ENCODE measurements at places on chromosomes 13 and 19.

DNA sequence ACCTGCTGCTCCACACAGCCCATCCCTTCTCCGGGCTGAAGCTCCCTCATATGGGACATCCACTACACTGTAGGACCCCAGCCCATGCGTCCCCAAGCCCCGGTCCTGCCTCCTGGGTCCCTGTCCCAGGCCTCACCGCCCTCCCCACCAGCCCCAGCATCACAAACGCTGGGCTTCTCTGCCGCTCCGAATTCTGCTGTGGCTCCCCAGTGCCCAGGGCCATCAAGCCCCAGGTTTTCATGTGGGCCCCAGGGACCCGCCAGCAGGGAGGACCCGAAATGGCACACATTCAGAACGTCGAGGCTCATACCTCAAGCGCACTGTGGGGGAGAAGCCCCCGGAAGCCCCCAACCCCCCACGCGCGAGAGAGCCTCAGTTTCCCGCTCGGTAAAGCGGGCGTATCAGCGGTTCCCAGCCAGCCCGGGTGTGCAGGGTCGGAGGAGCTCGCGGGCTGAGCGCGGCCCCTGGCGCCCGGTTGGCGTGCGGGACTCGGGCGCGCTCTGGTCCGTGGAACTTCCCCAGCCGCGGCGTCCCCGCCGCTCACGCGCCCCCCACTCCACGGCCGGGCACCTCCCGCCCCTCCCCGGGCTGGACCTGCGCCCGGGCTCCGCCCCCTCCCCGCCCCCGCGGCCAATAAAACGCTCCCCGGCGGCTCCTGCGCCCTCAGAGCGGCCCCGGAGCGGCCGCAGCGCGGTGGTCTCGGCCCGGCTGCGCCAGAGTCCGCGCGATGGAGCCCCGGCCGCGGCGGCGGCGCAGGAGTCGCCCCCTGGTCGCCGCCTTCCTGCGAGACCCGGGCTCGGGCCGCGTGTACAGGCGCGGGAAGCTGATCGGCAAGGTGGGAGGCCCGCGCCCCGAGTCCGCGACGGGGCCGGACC lies at the start of gene PLK5:
TSS of gene PLK5 (plus strand) at position 666 of the 875 bp plus-strand sequence. CDS start 2,920 bp downstream, outside the sequence.
- no peak for DNase-seq

GRCh38 chr13:41420146-41420545 lies 37.2 kb upstream of the RGCC start:
- DNase-seq: no peak

DNA sequence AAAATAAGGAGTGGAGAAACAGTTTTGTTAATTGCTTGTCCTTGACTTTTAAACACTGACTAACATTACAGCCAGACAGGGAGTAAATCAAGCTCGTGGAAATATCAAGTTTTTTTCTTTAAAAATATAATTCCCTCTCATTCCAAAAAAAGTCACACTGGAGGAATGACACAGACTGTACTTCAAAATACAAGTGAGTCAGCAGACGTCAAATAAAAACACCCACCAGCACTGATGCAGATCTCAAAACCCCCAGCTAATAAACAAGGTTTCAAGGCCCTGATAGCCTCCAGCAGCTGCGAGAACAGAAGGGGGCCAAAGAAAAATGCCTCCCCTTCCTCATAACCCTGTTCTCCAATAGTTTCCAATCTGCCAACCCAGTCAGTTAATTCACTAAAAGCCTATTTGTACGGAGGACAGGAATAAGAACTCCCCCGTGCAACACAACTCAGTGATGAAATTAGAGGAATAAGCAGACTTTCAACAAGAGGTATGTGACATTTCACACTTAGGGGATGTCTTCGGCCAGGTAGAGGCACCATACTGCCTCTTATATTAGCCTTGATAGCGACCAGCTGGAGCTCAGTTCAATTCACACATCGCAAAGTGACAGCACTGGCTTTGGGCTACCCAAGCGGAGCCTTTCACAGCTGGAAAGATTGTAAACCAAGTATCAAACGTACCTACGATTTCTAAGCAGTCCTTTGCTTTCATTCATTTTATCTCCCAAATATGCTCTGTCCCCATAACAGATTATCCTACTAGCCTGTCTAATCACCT lies 561.0 kb upstream of the KLF12 start:
- no peak for DNase-seq

GRCh38 chr19:6588508-6589345 lies 2.2 kb downstream of the CD70 start:
- DNase-seq: no peak

DNA sequence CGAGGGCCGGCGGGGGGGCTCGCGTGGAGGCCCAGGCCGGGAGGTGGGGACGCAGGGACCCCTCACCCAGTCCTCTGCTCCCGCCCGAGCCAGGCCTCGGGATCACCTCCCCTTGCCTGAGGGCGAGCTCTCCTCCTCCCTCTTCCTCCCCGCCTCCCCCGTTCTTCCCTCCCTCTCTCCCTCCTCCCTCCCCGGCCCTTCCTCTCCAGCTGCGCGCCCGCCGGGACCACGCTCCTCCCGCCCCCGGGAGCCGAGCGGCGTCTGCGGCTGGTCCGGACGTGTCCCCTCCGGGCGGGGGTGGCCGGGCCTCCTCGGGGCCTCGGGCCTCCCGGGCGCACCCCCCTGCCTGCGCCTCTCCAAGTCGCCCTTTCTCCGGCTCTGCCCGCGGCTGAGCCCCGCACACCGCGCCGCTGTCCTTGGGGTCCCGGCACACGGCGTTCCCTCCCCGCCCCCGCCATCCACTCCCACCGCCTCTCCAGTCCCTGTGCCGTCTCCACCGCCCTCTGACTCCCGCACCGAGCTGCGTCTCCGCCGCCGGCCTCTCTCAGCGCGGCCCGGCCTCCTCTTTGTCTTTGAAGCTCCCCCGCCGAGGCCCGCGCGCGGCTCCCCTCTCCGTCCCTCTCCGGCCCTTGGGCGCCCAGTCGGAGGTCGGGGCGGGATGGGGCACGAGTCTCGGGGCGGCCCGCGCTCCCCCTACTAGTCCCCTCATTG lies 5.7 kb downstream of the SOX1 start:
- DNase-seq: peak; percentile 73

- DNase-seq: no peak
Measured at GRCh38 chr13:106112191-106112590, 423.3 kb downstream of the EFNB2 start.

DNA sequence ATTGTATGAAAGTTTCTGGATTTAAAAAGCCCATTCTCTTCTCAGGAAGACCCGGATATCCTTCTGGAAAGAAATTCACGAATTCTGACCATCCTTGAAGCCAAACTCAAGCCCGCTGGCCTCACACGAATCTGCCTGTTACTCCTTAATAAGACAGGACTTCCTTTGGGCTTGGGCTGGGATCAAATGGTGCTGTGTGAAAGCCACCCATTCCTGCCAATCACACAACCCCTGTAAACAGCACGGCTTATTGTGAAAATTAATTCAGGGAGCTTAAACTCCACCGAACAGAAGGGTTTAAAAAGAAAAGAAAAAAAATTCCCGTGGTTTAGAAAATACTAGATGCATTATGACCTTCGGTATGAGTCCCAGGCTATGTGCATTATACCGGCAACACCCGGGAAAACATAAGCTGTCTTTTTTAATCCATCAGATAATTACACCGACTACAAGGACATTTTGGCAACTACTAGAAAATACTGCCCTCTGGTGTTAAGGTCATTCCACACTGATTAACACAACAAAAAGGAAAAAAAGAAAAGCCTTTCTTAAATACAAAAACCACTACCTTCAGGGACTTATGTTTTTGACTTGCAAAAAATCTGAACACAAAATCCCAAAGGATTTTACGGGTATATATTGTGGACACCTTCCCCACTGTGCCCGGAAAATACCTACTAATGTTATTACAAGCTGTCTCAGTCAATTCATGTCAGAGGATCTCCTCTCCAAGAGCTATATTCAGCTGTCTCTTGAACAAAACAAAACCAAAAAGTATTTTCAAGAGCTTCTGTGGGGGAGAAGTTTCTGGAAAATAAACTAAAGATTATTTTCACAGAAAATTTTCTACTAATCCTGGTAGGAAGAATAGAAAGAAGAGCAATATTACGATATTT lies 76.0 kb upstream of the LSM14A start:
- DNase-seq: peak; percentile 74

GRCh38 chr19:38216785-38217641 lies 7.0 kb downstream of the DPF1 start:
- no peak for DNase-seq

- DNase-seq: no peak
Measured at GRCh38 chr19:17797424-17798201, 2.7 kb downstream of the B3GNT3 start.

GRCh38 chr13:72284791-72285190 lies 417.8 kb upstream of the DACH1 start:
- no peak for DNase-seq

GRCh38 chr19:10899151-10899653 lies 27.8 kb downstream of the CARM1 start:
- no peak for DNase-seq

GRCh38 chr13:50359041-50359367 lies 343.8 kb downstream of the KCNRG start:
- no peak for DNase-seq

DNA sequence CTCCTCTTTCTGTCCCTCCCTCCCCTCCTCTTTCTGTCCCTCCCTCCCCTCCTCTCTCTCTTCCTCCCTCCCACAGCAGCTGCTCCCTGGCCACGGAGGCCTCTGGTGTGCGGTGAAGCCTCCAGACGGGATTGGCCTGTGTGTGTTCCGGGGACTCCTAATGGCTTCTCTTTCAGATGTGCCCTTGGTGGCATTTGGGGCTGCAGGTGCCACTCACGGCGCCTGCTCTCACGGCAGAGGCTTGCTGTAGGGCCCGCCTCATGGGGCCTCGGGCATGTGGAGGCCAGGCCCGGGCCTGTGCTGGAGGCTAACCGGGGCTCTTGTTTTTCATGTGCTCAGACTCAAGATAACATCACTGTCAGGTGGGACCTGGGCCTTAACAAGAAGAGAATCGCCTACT lies 20.9 kb downstream of the UPF1 start:
- no peak for DNase-seq

DNA sequence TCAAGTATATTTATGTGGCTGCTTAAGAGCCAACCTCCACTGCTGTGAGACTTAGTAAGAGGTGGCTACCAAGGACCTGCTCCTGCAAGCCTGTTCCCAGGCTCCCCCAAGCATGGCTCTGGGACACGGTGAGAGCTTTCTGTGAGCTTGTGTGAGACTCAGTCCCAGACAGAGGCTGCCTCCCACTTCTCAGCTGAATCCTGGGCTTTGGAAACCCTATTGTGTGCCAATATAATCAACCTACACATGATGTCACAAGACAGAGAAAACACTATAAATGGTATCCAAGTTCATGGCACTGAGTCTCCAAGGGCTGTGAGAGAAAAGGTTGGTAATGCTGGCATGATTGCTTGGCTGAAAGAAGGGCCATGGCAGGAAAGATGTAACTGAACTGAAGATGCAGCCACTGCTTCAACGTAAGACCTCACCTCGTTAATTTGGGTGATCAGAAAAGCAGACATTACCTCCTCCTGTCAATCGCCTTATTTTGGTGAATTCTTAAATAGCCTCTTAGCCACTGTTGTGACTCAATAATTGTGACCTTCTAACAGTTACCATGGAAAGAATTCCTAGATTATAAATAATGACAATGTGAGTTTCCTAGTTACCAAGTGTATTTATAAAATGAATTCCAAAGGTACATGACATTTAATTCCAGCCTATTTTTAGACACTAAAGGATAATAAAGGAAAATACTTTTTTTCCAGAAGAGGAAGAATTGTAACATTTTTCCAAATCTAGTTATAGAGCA lies 332.0 kb downstream of the IRS2 start:
- DNase-seq: no peak

GRCh38 chr19:14611051-14611450 lies 28.2 kb downstream of the CLEC17A start:
- no peak for DNase-seq

DNA sequence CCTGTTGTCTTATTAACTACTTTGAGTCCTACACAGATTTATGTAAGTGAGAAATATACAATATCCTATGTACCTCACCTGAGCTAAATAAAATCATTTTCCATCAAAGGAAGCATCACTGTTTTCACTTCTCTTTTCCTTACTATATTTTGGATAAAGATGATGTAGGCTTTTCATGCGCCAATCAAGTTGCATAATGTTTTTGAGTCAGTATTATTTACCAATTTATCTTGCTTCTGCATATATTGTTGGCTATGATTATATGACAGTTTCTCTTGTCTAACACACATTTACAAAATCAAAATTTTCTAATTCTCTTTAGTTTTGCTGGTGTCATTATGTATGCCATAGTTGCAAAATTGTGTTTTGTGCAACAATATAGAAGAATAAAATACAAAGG lies 67.9 kb upstream of the FRY start:
- no peak for DNase-seq

DNA sequence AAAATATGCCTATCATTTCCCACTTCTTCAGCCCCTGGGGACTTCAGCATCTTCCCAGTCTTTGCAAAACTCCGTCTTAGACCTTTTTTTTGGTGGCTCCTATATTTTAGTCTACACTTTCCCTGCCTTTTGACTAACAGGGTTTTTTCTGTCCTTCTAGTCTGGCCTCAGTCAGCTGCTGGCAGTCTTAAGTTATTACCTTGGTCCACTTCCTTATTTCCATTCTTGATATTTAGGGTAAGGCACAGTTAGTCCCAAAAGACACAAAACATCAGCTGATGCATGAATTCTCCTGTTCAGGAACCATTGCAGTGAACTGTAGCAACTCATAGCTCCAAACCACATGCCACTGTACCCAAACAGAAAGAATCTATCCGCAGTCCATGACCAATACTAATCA lies 234.6 kb upstream of the RFC3 start:
- DNase-seq: no peak

DNA sequence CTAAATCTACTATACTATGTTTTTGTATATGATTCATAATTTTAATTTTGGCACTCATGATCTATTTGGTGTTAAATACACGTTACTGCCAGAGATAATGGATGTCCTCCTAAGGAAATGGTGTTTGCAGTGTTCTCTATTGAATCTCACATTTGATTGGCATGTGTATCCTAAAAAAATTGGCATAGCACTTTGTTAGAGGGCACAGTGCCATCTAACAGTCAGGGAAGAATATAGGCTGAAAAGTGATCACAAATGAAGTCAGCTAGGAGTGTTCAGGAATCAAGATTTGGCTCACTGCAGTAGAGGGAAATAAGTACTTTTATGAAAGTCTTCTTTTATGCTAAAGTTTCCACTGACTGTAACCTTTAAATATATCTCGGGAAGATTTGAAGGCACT lies 624.6 kb downstream of the GPC6 start:
- DNase-seq: no peak

DNA sequence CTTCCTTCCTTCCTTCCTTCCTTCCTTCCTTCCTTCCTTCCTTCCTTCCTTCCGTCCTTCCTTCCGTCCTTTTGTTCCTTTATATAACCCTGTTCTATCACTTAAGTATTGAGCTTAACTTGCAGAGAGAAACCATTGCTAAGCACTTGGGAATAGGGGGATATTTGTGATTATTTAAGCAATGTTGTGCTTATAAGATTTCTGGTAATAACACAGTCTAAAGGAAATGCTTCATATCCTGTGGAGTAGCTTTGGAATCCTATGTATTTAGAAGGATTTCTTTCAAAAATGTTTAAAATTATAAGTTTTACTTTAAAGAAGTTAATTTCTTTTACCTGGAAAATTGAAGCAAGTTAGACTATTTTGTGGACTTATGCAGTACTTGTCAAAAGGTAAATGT lies 209.8 kb downstream of the PCCA start:
- no peak for DNase-seq

- DNase-seq: no peak
Measured at GRCh38 chr13:78084401-78084800, 165.8 kb upstream of the EDNRB start.

GRCh38 chr19:46828484-46828883 lies 22.2 kb downstream of the AP2S1 start:
- no peak for DNase-seq

GRCh38 chr19:17655751-17656472 lies 32.2 kb downstream of the UNC13A start:
- no peak for DNase-seq

- no peak for DNase-seq
Measured at GRCh38 chr19:23577501-23577900, 109.5 kb downstream of the ZNF675 start.
